Fibroblast of lung (primary cell): ENCODE measurements at places on chromosomes 16 and 17. TPM values are rescaled to one million over a fixed set of nuclear protein-coding genes. Genes with fewer than 3 reads are reported as not detected.

DNA sequence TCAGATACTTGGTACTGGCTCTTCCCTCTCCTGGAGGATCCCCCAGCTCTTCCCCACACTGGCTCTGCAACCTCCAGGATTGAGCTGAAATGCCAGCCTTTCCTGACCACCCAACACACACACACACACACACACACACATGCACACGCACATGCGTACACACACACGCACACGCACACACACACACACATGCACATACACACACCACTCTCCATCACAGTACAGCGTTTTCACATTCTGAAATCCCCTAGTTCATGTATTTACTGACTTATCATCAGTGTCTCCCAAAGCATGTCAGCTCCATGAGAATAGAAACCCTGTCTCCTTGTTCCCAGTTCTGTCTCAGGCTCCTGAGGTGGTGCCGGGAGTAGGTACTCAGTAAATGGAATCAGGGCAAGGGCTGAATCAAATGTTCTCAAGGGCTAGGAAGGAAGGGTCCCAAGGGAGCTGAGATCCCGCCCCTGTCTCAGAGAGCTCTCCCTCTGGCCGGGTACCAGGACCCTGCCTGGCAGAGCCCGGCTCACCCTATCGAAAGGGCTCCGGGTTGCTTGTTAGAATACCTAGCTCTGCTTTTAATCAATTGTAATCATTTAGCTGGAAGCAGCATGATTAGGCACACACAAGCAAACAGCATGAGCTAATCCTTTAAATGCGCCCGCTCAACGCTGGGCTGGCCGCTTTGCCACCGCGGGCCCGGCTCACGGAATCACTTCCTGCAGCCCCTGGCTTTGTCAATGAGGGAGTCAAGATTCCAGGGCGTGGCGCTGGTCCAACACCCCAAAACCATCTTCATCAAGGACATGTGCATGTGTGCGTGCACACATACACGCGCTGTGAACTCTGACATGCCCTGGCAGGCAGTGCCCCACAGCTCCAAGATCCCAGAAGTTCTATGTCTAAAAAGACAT, 140.7 kb downstream of the C16orf78 start:
- H3K36me3 ChIP-seq, result no peaks in the 10 kb centered on the region
- no peak for DNase-seq
- no peak overlapping the region for H3K4me3 ChIP-seq
- no peak overlapping the region for H3K27ac ChIP-seq

The NEUROD2 gene
- not detected in 2 replicates for total RNA-seq

The TSPAN10 gene
- 1.0 and 3.0 TPM in 2 replicates for total RNA-seq

The SAT2 gene
- total RNA-seq, result 54.3 and 55.5 TPM in 2 replicates

The PRSS21 gene
- 0.17 and 0.77 TPM in 2 replicates for total RNA-seq

The PIK3R5 gene
- not detected in 2 replicates for total RNA-seq

The TMEM235 gene
- not detected in 2 replicates for total RNA-seq

The OR2C1 gene
- under 0.01 and 0.17 TPM in 2 replicates for total RNA-seq
